ENCODE measurements at places on chromosomes 13 and 19.

DNA sequence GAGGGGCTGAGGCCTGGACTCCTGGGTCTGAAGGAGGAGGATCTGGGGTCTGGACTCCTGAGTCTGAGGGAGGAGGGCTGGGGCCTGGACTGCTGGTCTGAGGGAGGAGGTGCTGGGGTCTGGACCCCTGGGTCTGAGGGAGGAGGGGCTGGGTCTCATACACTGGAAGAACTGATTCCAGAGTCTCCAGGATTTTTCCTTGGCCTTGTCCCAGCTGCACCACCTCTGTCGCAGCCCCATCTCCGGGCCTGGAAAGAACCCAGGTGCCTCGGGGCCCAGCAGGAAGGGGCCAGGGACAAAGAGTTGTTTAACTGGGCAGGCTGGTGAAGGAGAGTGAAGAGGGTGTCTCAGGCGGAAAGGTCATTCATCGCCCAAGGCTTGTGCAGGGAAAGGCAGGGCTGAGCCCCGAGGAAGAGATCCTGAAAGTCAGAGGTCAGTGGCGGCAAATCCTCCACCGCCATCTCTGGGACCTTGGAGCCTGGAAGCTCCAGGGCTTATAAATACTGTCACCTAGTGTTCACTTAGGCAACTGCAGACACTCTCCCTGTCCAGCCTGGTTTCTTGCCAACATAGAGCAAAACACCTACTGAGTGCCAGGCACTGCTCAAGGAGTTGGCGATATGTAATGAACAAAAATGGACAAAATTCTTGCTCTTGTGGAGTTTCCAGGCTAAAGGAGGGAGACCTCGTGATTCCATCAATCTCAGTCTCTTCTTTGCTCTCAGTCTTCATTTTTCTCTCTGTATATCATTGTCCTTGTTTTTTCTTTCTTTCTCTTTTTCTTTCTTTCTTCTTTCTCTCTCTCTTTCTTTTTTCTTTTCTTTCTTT, 4.4 kb upstream of the KCNN4 start:
- DNase-seq = peak; percentile 71
- peaks cover 6% of the 10 kb centered on the region for H3K27me3 ChIP-seq
- H3K4me3 ChIP-seq = peak overlapping the region; percentile 67
- peaks cover 39% of the 10 kb centered on the region for H3K4me1 ChIP-seq
- H3K27ac ChIP-seq = peak overlapping the region; percentile 94

DNA sequence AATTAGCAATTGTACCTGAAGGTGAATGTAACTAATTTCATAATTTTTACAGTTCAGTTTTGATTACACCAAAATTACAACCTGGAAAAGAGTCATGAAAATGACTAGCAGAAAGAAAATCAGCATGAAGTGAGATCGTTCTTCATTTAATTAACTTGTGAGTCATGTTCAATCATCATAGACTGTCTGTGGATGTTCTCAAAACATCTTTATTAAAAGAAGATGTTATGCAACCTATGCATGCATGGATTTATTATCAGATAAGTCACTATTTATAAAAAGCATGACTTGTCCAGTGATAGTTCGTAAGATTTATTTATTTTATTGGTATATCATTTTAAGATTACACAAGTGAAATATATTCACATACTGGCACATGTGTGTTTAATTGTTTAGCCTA, 245.9 kb downstream of the ITGBL1 start:
- no peak overlapping the region for H3K4me3 ChIP-seq
- no peak overlapping the region for H3K27ac ChIP-seq
- H3K27me3 ChIP-seq = no peaks in the 10 kb centered on the region
- DNase-seq = no peak
- H3K4me1 ChIP-seq = no peaks in the 10 kb centered on the region
- no peaks in the 10 kb centered on the region for H3K36me3 ChIP-seq

GRCh38 chr13:44474122-44474910, 100.7 kb downstream of the SERP2 start:
- H3K27ac ChIP-seq = no peak overlapping the region
- H3K4me1 ChIP-seq = no peaks in the 10 kb centered on the region
- H3K4me3 ChIP-seq = no peak overlapping the region
- no peak for DNase-seq

DNA sequence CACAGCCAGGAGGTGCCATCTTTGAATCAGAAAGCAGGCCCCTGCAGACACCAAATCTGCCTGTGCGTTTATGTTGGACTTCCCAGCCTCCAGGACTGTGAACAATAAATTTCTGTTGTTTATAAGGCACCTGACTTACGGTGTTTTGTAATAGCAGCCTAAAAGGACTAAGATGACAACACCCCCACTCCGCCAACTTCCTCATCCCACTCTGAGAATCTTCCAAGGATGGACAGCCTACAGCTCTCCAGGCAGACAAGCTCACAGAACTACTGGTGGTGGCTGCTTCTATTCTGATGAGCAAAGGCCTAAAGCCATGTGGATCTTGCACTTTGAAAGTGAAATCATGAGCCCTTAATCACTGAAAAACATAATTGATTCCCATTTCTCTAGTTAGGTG, 449.2 kb downstream of the TSHZ3 start:
- H3K36me3 ChIP-seq = no peaks in the 10 kb centered on the region
- no peak overlapping the region for H3K4me3 ChIP-seq
- H3K4me1 ChIP-seq = no peaks in the 10 kb centered on the region
- H3K27me3 ChIP-seq = no peaks in the 10 kb centered on the region
- no peak overlapping the region for H3K27ac ChIP-seq
- DNase-seq = no peak

DNA sequence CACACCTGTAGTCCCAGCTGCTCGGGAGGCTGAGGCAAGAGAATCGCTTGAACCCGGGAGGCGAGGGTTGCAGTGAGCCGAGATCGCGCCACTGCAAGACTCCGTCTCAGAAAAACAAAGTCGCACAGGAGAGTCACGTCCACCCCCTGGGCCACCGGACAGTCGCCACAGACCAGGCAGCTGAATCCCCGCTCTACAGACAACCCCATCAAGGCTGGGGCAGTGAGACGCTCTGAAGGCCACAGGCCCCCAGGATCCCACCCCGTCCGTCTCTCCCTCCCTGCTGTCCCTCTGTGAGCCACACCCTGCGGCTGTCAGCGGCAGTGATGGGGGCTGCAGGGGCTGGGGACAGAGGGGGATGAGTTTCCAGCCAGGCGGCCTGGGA, 15.5 kb upstream of the PTBP1 start:
- H3K4me3 ChIP-seq = no peak overlapping the region
- peaks cover 3% of the 10 kb centered on the region for H3K27me3 ChIP-seq
- H3K36me3 ChIP-seq = no peaks in the 10 kb centered on the region
- no peak for DNase-seq
- no peaks in the 10 kb centered on the region for H3K4me1 ChIP-seq

GRCh38 chr13:102091231-102091630, 310.6 kb downstream of the FGF14 start:
- H3K4me3 ChIP-seq = no peak overlapping the region
- no peaks in the 10 kb centered on the region for H3K4me1 ChIP-seq
- H3K36me3 ChIP-seq = no peaks in the 10 kb centered on the region

DNA sequence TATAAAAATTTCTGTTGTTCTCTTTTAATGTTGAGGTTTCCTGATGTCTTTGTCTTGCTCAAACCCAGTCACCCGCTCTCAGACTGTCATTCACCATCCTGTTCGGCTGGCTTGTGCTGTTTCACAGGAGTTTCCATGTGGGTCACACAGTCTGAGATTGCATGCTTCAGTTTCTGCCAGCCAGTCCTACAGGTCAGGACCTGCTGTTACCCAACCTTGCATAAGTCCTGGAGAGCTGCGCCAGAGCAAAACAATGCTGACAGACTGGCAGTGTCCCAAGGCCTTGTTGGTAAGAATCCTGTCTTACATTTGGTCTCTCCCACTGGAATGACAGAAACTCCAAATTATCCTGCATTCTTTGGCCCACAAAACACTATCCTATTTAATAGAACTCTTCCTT, 340.0 kb upstream of the SLITRK5 start:
- DNase-seq = no peak
- no peaks in the 10 kb centered on the region for H3K36me3 ChIP-seq
- no peak overlapping the region for H3K27ac ChIP-seq
- H3K4me3 ChIP-seq = no peak overlapping the region

DNA sequence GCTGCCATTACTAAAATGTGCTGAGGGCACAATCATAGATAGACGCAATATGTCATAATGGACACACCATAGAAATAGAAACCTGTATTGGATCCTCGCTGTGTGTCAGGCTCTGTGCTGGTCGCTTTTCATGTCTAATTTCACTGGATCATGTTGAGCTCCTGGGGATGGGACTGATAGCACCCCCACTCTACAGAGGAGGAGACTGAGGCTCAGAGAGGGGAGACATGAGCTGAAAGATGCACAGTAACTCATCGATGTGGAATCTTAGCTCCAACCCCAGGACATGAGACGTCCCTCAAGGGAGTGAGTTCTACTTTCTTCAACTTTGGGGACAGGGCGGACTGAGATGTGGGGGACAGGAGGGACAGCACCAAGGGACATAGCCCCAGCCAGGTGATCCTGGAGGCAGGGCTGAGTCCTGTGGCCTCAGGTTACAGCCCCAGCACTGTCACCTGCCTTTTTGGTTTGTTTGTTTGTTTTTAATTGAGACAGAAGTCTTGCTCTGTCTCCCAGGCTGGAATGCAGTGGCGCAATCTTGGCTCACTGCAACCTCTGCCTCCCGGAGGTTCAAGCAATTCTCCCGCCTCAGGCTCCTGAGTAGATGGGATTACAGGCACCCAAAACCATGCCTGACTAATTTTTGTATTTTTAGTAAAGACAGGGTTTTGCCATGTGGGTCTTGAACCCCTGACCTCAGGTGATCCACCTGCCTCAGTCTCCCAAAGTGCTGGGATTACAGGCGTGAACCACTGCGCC, 6.6 kb upstream of the GIPC1 start:
- DNase-seq = no peak
- H3K4me3 ChIP-seq = no peak overlapping the region
- H3K36me3 ChIP-seq = no peaks in the 10 kb centered on the region
- H3K4me1 ChIP-seq = peaks cover 22% of the 10 kb centered on the region
- no peak overlapping the region for H3K27ac ChIP-seq

- H3K27me3 ChIP-seq = no peaks in the 10 kb centered on the region
- no peak overlapping the region for H3K27ac ChIP-seq
- H3K4me3 ChIP-seq = no peak overlapping the region
- peak; percentile 23 for DNase-seq
- H3K36me3 ChIP-seq = peaks cover 11% of the 10 kb centered on the region
Observed at GRCh38 chr13:43054803-43055802, 31.7 kb downstream of the DNAJC15 start.

GRCh38 chr13:43140985-43141384, 117.6 kb downstream of the DNAJC15 start:
- no peak overlapping the region for H3K4me3 ChIP-seq
- H3K27me3 ChIP-seq = no peaks in the 10 kb centered on the region
- no peaks in the 10 kb centered on the region for H3K36me3 ChIP-seq
- H3K27ac ChIP-seq = no peak overlapping the region

Data from activated CD8-positive, alpha-beta T cell treated with anti-CD3 and anti-CD28 coated beads for 36 hours (primary cell).